ENCODE measurements at places on chromosomes 11 and 22.

DNA sequence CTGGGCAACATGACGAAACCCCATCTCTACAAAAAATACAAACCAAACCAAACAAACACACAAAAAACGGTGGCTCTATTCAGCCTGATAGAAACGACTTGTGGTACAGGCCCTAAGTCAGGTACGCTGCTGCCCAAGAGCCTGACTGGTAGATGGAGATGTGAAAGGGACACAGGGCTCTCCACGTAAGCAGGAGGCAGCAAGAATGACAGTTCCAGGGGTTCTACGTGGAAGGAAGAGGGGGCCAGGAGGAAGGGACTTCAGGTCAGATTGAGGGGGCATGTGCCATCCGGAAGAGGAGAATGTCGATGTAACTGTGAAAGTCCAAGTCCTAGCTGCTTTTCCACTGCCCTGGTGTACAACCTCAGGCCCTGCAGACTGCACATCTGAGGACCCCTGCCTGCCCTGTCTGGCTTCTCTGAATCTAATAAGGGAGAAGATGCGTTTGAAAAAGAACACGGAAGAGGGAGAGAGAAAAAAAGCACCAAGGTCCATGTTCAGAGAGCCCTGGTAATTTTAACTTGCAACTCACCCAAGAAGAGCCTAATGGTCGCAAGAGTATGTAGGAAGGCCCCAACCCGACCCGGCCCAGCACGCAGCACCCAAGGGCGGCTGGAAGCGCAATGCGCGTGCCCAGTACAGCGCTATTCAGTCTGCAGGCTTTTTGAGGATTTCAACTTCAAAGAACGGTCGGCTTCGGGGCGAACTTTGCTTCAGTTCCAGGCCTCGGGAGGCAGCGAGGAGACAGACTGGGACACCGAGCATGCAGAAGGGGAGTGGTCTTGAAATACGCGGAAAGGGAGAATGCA, 909 bp upstream of the ZNRD2 start:
- DNase-seq: no peak

GRCh38 chr11:75237050-75237449, 3.5 kb upstream of the TPBGL start:
- DNase-seq: no peak

DNA sequence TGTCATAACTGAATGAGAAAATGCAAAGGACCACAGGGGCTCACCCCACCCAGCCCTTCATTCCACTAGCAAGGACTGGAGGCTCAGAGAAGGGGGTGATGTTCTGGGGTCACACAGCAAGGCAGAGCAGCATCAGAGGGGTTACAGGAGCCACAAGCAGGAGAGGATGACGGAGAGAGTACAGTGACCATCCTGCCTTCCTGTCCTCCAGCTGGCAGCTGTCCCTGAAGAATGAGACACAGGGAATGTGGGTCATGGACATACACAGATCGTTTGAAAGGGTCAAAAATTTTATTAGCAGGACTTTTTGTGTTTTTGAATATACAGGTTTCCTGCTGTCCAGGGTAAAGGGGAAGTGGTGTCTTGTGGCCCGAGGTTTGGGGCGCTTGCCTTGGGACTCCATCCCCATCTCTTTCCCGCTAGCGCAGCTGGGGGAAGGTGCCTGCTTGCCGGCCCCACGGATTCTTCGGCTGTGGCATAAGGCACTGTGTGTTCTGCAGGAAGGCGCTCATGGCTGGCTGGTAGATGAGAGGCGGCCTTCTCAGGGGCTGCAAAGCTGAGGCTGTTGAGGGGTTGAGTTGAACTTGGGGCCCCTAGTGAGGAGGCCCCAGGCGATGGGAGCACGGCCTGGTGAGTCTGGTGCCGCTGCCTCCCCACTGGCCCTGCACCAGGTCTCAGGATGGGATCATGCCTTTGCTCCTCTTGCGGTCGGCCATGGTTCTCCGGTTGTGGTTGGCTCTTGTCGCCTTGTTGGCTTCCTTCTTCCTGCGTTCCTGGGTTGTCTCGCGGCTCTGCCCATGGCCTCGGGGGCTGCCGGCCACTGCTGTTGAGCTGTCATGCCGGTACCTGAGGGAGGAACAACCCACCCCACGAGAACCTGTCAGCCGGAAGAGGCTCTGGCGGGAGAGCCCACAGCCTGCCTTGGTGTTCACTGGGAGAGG, 21.4 kb downstream of the UQCR10 start:
- DNase-seq: no peak

GRCh38 chr11:69698362-69698761, 5.5 kb downstream of the FGF19 start:
- no peak for DNase-seq

DNA sequence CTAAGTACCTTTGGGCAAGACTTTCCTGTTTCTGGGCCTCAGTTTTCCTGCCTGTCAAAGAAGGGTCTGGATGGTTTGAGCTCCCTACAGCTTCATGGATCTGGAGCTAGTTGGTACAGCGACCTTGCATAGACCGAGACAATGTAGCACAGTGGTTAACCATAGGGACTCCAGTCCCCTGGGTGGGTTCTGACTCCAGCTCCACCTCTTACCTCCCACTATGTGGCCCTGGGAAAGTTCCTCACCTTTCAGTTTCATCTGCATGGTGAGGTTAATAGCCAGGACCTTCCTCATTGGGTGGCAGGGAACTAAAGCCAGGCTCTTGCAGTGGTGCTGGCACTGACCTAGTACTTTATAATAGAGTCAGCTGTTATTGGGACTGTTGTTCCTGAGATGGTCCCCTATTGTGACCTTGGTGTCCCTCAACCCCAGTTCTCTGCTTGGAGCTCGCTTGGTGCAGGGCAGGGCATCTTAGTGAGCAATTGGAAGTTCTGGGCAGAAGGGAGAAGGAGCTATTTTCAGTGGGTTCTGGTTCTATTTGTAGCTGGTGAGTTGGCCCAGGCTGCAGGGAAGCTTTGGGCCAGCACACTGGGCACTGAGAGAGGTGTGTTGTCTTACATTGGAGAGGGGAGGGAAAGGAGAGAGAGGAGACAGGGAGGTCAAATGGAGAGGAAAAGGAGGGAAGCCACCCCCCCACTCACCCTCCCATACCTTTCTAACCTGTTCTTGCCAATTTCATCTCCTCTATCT, 10.7 kb upstream of the MTMR3 start:
- DNase-seq: peak; percentile 46

DNA sequence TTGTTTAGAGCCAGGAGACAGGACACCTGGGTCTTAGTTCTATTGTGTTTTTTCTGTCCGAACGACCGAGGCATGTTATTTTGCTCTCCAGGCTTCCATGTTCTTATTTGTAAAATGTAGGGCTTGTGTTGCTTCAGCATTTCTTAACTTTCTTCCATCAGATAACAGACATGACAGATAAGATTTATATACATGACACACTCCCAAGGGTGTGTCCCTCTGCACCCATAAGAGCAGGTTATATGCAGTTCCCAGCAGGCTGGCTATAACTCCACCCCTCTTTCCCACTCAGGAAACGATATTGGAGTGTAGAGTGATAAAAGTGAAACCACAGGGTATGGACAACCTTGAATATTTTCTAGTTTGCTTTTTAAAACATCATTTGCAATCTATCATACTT, 65.8 kb downstream of the APIP start:
- DNase-seq: no peak

DNA sequence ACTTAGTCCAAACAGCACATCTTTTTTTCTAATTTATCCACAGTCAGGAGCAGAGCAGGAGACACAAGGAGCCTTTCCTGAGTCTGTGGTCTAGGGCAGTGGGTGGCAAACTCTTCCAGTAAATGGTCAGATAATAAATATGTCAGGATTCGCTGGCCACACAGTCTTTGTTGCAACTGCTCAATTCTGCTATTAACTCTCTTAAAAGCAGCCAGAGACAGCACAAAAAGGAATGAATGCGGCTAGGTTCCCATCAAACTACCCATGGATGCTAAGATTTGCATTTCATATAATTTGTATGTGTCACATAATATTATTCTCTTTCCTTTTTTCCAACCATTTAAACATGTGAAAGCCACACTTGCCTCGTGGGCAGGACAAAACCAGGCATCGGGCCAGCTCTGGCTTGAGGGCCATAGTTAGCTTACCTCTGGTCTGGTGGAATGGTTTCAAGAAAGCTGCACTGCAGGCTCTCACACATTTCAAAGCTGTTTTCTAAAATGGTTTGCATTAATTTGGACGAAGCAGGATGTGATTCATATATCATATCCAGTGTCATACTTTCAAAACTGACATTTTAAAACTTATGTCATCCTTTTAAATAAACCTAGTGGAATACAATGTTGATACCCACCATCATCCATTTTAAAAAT, 64.7 kb upstream of the CD5 start:
- no peak for DNase-seq

- no peak for DNase-seq
Observed at GRCh38 chr11:93054279-93054678, 84.8 kb downstream of the MTNR1B start.

DNA sequence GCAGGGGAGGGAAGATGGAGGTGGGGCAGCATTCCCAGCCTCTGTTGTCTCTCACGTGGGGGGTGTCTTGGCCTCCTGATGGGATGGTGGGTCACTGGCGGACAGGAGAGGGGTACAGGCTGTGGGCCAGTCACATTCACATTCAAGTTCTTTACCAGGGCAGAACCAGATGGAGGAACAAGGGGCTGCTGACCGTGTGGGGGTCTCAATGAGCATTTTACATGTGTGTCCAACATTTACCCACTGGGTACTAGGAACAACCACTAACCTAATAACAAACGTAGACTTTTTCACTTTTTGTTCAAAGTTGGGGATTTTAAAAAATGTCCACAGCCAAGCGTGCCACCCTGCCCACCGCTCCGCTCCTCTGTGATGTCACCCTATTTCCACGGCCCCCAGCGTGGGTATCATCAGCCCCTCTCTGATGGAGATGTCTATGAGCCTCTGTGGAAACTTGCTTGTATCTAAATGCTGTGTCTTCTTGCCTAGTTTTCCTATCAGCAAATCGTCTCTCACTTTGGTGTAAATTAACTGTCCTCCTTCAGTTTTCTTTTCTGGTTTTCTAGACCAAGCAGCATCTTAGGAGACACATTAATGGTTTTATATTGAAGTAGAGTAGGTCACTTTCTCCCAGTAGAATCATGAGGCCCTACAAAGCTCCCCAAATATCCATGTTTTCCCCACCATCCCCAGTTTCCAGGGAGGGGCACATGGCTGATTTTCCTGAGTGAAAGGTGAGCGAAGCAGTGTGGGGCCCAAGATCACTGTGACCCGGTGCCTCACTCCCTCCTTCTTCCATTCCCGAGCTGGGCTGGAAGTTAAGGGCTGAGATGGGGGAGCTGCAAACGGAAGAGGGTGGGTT, 936.7 kb downstream of the BRD1 start:
- DNase-seq: no peak

- no peak for DNase-seq
Observed at GRCh38 chr22:45323695-45324094, 14.0 kb downstream of the FAM118A start.

- DNase-seq: no peak
Observed at GRCh38 chr11:15599376-15599775, 484.7 kb downstream of the INSC start.

DNA sequence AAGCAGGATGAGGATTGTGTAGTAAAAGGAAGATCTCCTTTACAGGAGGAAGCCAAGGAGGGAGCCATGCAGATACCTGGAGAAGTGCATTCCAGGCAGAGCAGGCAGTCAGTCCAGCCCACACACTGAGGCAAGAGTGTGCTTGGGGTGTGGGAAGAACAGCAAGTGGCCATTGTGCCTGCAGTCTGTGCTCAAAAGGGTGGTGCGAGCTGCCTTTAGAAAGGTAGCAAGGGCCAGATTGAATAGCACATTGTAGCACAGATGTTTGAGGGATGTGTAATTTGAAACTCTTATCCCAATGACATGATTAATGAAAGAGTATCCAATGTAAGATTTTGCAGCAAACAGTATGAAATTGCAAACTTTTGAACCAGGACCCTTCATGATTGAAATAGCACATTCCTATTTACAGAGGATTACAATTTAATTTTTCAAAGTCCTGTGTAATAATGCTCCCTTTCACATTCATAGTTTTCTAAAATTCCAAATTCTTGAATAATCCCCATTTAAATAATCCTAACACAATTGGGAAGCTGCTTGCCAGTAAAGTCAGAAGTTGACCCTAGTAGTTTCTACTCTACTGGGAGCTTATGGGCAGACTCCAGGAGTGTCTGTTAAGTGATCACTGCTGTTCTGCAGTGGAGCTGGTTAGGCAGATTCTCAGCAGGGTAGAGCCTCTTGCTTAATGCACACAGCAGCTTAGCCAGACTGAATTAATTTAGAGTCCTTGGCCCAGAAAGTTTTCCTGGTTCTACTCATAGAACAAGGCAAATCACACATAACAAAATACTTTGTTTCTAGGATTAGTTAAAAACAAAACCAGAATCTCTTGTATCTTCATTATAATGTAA, 78.1 kb downstream of the CYB5R2 start:
- DNase-seq: no peak

GRCh38 chr22:38413085-38414008, 41.7 kb downstream of the KCNJ4 start:
- DNase-seq: no peak

DNA sequence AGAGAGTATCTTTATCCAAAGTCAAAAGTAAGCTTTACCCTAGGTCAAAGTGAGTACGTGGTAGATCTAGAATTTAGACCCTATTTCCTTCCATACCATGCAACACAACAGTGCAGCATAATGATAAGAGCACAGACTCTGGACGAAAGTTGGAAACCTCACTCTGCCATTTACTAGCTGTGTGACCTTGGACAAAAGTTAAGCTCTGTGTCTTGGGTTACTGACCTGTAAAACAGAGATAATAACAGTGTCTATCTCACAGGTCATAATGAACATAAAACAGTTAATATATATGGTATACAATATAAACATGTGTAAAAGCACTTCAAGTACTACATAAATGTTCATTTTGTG, 13.6 kb upstream of the CHRNA10 start:
- DNase-seq: no peak

GRCh38 chr11:112241486-112241885, 15.3 kb downstream of the PTS start:
- DNase-seq: no peak

Data from stimulated activated effector memory CD8-positive, alpha-beta T cell treated with anti-CD3 and anti-CD28 coated beads, Interleukin-12 subunit alpha, Interleukin-12 subunit beta, amount 100 ng/mL, for 72 hours (primary cell).